ENCODE measurements at places on chromosomes 5 and 9.

- DNase-seq: no peak
These were observed 246.8 kb downstream of the IZUMO3 start for GRCh38 chr9:24298912-24299311.

- no peak for DNase-seq
These were observed 55.0 kb upstream of the IER5L start for GRCh38 chr9:129232839-129233591.

DNA sequence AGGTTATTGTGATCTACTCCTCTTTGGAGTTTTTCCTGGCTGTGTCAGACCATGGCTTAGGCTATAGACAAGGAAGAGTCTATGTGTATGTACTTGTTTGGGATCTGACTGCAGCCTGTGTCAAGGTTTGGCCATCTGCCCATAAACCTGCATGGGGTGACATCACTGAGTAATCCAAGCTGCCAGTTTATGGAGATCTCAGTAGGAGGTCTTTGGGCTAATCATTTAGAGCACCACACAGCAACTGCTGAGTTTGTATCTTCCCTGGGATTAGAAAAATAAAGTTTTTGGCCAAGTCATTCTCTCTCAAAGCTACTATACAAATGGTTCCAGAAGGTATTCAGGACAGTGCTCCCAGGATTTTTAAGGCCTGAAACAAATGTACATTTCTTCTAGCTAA, 65.5 kb upstream of the HSPB3 start:
- no peak for DNase-seq

DNA sequence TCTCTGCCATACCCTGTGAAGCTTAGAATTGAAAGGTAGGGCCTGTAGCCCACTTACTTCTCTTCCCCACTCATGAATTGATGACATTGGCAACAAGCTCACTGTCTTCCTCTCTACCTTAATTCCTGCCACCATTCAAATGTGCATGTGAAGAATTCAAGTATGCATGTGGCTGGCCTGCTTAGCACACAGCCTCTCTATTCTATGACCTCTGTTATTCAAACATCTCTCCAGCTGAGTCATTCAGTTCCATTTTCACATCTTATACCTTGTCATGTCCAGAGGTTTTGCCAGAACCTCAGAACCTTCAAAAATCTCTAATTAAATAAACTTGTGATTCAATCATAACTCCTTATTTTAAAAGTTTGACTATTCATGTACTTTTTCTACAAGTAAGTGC, 114.7 kb upstream of the MAN2A1 start:
- no peak for DNase-seq

DNA sequence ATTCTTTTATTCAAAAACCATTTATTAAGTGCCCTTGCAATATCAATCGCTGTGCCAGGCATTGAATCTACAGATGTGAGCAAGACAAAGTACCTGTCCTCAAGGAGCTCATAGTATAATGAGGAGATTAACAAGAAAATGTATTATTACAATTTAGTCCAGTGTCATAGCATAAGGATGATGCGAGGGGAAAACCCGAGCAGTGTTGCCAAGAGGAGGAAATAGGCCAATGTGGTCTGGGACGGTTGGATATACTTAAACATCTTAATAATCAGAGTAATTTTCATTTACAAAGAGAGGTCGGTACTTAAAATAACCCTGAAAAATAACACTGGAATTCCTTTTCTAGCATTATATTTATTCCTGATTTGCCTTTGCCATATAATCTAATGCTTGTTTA, 18.5 kb downstream of the CD274 start:
- no peak for DNase-seq

- DNase-seq: no peak
These were observed 308.9 kb downstream of the TLE4 start for GRCh38 chr9:79880626-79881025.

- no peak for DNase-seq
These were observed 131.0 kb downstream of the GOLPH3 start for GRCh38 chr5:32043105-32043504.
